NCI-H1105 (cell line): ENCODE measurements at places on chromosomes 2 and 18.

GRCh38 chr18:79851950-79852349 lies 54.2 kb downstream of the KCNG2 start:
- DNase-seq, result no peak

DNA sequence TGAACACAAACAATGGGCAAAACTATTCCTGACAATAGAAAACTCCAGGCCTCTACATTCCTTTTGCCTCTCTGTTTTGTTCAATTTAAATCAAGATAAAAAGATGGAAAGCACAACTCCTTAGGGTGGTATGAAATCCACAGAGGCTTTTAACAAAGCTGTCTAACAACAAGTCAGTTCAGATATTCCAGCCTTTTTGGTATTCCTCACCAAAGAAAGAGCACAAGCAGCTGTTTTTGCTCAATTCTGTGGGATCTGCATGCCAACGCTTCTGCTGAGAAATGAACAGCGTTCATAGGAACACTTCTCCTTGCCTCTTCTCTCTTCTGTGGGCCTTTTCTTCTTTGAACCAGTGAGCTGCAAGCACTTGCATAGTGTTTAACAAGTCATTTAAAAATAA lies 411.6 kb upstream of the TCF4 start:
- no peak for DNase-seq

GRCh38 chr2:129070663-129071062 lies 752.0 kb upstream of the HS6ST1 start:
- DNase-seq, result no peak

GRCh38 chr2:164920430-164920829 lies 34.9 kb downstream of the SLC38A11 start:
- DNase-seq, result no peak
